ENCODE measurements at places on chromosomes 12 and 14.

DNA sequence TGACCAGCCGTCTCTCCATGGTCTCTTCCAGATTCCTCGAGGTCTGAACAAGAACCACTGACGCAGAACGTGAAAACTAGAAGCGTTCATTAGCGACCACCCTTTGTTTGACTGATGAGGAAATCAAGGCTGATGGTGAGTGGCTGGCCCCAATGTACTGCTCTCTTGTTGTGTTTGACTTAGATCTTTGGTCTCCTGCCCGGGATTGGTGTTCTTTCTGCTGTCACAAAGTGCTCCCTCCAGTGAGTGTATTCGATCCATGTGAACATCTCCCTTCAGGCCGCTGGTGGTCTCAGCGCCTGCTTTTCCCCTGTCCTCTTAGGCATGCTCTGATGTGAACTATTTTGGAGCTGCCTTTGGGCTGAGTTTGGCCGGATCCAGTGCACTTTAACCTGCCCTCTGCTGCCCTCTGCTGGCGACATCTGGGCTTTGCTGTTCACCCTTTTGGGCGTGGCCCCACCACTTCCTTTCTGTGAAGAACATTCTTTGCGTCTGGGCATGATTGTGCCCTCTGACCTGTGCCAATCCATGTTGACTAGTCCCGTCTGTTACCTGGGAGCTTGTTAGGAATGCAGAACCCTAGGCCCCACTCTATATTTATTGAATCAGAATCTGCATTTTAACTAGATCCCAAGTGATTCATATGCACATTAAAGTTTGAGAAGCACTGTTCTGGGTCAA lies 279.1 kb downstream of the TTC6 start:
- peak; percentile 8 for DNase-seq

GRCh38 chr14:56759094-56759493 lies 51.2 kb downstream of the OTX2 start:
- DNase-seq = no peak

DNA sequence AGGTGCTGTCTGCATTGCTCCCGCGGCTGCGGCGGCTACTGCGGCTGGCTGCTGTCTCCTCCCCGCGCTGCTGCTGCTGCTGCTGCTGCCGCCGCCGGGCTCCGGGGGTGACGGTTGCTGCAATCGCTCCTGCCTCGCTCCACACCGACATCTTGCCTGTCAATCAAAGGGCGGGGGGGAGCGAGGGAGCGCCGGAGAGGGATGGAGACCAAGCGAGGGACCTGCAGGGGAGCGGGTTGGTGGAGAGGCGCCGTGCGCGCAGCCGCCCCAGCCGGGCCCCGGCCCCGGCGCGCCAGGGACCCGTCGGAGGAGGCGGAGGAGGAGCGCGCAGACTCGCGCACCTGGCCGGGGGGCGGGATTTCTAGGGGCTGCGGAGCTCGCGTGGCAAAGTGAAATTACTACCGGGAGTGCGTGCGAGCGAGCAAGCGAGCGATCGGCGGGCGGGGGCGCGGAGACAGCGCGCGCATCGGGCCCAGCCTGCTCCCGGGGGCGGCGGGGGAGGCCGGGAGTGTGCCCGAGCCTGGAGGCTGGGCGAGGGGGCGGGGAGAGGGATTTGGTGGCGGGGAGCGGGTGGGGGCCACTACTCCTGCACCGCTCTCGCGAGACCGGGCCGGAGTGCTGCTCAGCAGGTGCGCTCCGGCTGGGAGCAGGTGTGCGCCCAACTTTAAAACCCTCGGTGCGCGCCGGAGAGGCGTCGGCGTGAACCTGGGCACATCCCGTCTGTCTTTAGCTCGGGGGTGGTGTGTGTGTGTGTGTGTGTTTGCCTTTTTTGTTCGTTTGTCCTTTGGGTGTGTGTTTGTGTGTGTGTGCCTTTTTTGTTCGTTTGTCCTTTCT lies at the start of gene KSR2:
Gene KSR2, minus strand, starts transcription at position 165 of the 834 bp plus-strand sequence. CDS start 735 bp downstream, outside the sequence.
- no peak for DNase-seq

DNA sequence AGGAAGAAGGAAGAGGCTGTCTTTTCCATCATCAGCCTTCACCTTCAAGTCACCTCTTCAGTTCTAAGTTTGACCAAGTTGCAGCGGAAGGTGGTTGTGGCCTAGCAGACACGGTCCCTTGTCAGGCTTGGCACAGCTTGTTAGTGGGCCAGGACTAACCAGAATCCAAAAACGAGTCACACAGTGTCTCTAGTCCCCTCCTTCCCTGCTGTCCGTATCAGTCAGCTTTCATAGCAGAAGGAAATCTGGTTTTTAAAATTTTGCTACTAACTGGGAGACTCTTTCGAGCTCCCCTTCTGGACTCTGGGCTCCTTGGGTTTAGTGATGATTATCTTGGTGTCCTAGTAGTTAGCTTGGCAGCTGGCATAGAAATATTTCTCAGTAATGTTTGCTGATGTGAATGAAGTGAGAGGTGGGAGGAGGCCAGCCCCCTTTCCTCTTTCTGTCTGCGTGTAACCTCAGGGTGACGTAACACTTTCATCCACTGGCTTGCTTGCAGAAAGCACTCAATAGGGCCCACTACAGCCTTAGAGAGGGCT lies 3.8 kb downstream of the ETV6 start:
- DNase-seq = peak; percentile 69

DNA sequence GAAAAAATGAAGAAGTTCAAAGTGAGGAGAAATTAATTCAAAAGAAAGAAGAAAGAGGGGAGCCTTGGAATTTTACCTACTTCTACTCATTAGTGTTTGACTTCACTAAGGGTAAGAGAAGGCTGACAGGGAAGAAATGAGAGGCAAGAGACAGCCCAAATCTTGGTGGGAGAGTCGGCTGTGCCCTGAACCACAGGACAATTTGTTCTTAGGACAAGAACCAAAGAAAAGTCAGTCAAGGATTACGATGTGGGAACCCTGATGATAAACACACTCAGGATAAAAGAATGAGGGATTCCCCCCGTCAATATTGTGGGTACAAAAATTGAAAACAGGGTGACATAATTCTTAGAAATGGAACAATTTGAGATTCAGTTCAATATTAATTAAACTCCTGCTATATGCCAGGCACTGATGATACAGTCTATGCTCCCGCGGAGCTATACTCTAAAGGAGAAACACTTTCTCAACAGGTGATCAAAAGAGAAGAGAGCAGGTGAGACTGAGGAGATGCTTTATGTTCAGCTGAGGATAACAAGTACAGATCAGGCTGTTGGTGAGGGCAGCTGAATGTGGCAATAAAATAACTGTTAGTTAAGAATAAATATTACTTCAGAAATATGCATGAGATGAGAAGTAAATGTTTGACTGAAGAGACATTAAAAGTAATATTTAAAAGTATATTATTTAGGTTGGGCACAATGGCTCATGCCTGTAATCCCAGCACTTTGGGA lies 175.4 kb downstream of the SLC25A21 start:
- DNase-seq = no peak

DNA sequence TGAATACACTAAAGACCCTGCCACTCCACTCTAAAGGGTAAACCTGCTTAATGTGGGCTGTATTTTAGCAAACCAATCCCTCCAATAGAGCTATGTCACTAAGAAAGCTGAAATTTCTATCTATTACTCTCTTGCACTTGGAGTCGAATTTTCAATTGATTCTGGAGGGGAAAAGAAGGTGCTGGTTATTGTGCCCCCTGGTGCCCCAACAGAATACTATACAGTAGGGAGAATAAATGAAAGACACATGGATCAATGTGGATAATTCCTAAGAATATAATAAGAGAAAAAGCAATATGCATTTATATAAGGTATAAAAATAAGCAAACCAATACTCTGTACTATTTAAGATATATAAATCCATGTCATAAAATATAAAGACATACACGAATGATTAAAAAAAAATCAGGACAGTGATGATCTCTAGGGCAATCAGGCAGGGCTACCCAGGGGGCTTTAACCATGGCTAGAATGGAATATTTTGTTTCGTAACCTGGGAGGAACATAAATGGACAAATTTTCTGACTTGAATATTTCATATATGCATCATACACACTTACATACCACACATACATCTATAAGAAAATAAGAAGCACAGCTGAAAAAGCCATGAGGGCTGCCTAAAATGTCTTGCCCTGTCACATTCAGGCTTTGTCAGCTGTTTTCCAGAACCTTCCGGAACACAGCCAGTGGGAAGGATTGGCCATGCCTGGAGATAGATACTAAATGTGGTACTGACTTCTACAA lies 54.4 kb downstream of the EFCAB11 start:
- no peak for DNase-seq

DNA sequence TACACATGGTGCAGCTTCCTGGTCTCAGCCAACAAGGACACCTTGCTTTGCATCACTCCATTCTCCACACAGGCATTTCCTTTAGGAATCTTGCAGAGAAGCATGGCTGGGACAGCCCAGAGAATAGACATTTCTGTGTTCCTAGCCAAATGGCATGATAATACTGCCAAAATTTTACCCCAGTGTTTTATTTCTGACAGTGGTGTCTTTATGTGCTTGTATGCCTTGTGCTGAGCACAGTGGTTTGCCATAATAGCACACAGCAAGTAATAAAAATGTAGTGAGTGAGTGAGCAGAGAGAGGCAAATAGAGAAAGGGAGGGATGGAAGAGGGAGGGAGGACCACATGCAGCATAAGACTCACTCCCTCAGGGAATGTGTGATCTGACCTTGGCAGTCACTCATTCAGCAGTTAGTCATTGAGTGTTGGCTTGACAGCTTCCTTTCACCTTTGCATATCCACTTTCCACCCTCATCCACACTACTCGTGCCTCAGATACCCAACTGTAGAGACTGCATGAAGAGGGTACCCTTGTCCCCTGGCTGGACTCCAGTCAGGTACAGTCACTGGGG lies 212.8 kb upstream of the CCDC196 start:
- DNase-seq = no peak

- DNase-seq = no peak
Measured at GRCh38 chr14:101185073-101185835, 281.7 kb upstream of the RTL1 start.

DNA sequence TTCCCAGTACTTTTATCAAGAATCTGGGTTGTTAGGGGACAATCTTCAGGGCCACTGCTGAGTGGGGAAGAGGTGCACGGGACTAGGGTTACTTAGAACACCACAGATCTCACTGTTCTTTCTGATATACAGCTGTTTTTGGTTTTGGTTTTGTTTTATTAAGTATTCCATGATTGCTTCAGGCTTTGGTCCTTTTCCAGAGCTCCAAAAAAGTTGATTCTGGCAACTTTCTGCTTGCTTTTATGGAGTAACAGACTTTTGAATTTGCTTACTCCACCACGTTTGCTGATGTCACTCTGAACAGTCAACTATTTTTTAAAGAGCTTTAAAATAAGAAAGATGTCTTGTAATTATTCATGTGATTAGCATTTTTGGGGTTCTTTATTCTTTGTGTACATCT lies 368.1 kb upstream of the FOXG1 start:
- DNase-seq = no peak

DNA sequence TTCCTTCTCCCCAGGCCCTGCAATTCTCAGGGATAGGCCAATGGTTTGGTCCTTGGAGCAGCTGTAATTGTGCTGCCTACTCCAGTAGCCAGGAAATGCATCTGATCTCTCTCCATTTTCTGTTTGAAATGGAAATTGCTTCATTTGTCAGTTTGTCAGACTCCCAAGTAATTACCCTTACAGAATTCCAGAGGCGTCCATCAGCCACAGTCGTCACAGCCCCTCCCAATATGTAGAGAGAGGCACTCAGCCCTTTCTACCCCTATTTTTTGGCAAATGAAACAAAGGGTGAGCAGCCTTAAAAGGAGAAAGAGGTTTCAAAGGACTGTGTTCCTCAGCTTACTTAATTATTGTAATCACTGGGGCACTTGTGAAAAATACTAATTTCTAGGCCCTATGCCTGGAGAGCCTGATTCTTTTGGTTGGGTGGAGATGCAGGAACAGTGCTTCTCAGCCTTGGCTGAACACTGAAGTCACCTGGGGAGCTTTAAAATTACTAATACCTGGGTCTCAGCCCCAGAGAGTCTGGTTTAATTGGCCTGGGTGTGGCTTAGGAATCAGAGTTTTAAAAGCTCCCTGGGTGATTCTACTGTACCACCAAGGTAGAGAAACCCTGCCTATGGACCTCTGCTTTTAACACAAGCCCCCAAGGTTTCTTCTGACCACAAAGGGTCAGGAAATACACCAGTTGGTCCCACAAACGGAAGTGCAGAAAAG lies 190.0 kb downstream of the EMP1 start:
- DNase-seq = no peak
